ENCODE measurements at places on chromosomes 13 and 19. TPM values are rescaled to one million over a fixed set of nuclear protein-coding genes. Genes with fewer than 3 reads are reported as not detected.

DNA sequence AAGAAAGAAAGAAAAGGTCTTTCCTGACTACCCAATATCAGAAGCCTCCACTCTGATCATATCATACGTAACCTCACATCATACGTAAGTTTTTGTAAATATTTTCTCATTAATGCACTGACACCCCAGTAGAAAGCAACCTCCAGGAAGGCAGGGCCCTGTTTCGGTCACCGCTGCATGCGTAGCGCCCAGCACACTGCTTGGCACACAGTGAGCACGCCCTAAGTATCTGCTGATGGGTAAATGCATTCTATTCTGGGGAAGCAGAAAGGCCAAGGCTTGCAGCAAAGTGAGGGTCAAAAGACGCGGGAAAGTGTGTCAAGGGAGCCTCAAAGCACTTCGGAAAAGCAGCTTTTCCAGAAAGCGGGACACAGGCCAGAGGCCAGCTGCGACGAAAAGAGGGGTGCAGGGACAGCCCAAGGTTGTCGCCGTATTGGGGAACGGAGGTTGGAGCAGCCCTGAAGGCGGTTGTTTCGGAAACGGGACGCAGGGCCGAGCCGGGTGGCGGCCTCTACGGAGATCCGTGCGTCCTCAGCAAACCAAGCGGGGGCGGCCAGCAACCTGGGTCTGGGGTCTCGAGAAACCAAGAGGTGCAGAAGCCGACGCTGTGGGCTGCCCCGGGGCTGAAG lies 463 bp downstream of the SUGP1 start:
- DNase-seq: no peak

Gene MIPEP
- 19.5 TPM for total RNA-seq

GRCh38 chr19:34618410-34618809 lies 58.5 kb downstream of the SCGB2B2 start:
- no peak for DNase-seq

GRCh38 chr13:76600081-76600480 lies 286.1 kb downstream of the KCTD12 start:
- DNase-seq: no peak

DNA sequence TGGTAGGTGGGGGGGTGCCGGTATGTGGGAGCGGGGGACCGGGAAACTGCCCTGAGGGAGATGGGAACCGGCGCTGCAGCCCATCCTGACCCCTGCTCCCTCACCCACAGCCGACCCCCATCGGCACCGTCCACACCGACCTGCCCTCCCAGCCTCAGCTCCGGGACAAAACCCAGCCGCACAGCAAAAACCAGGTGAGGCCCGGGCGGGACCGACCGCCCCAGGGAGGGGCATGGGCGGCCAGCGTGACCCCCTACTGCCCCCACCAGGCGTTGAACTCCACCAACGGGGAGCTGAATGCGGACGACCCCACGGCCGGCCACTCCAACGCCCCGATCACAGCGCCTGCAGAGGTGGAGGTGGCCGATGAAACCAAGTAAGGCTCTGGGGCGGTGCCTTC lies 35.9 kb downstream of the BTBD2 start:
- no peak for DNase-seq

GRCh38 chr13:94112227-94112626 lies 367.3 kb downstream of the DCT start:
- no peak for DNase-seq

- DNase-seq: peak; percentile 61
Observed at GRCh38 chr19:16077984-16078758, 1.9 kb downstream of the TPM4 start.

DNA sequence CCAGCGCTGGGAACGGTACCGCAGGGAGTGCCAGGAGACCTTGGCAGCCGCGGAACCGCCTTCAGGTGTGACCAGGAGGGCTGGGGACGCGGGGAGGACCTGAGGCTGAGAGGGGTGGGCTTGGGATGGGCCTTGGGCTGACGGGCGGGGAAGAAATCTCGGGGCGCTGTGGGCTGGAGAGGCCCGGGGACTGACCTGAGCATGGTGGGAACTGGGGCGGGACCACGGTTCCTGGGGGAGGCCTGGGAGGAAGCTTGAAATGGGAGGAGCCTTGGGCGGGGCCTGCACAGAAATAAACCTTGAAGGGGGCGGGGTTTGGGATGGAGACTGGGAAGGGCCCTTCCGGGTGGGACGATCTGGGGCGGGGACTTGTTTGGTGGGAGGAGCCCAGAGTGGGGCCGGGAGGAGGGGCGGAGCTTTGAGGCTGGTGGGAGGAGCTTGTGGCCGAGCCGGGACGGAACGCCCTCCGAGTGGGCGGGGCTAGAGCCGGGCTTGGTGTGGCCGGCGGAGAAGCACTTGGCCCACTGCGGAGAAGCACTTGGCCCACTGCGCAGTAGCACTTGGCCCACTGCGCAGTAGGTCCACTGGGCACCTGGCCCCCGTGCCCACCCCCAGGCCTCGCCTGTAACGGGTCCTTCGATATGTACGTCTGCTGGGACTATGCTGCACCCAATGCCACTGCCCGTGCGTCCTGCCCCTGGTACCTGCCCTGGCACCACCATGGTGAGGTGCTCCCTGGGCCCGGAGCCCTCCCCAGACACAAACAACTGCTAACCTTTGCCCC lies 2.8 kb downstream of the GIPR start:
- DNase-seq: peak; percentile 92

Gene DNAAF3
- total RNA-seq: 12.0 TPM

- DNase-seq: no peak
Observed at GRCh38 chr13:45737571-45738017, 35.5 kb downstream of the CBY2 start.

Gene SERPINE3
- total RNA-seq: 0.47 TPM

DNA sequence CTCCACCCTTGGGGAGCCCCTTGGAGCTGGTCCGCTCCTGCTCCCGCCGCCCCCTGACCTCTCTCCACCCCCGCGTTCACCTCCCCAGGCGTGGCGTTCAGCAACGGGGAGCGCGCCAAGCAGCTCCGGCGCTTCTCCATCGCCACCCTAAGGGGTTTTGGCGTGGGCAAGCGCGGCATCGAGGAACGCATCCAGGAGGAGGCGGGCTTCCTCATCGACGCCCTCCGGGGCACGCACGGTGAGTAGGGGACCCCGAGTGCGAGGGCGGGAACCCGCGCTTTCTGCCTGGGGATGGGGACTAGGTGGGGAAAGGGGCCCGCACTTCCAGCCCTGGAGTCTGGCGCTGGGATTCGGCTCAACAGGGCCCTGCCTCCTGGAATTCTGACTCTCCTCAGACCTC lies 1.7 kb downstream of the CYP2A13 start:
- peak; percentile 44 for DNase-seq

DNA sequence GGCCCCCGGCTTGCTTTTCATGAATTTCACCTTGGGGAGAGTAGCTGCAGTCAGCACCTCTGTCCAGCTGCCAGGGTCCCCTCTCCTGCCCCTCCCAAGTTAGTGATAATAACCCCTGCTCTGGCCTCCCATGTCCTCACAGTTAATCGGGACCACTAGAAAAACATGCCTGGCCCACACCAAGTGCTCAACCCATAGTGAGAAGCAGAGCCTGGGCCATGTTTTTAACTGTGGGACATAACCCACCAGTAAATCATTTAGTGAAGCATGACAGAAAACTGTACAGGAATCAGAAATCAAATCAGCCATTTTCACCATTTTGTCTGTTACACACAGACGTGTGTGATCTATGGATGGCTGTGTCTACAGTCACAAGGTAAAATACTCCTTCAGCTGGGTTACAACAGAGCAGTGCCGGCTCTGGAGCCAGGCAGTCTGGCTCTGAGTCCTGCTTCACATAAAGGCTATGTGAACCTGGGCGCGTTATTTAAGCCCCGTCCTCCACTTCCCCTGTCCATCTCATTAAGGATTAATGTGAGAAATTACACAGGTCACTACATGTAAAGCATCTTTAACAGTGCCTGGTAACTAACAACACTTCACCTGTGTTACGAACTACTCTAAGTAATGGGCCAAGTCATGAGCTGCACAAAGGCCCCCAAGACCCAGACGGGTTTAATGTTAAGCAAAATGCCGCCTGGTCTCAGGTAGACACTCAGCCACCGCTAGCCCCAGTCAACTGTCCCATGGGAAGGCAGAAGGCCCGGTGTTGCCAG lies 7.6 kb upstream of the ECH1 start:
- no peak for DNase-seq

DNA sequence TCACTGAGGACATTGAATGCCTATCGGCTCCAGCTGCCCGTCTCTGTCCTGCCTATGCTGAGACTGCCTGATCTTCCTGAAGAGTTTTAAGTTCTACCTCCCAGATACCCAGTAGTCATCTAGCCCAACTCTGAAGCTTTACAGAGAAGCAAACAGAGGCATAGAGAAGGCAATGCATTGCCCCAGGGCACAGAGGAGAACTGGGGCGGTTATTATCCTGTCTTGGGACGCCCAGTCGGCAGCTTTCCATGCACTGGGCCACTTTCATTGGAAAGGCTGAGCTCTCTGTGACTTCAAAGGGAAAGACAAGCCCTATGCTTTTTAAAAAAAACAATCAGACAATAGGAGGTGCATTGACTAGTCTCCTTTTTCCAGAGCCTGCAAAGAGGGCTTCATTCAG lies 71.6 kb downstream of the HSPH1 start:
- no peak for DNase-seq

Gene CBARP
- total RNA-seq: 1.2 TPM

DNA sequence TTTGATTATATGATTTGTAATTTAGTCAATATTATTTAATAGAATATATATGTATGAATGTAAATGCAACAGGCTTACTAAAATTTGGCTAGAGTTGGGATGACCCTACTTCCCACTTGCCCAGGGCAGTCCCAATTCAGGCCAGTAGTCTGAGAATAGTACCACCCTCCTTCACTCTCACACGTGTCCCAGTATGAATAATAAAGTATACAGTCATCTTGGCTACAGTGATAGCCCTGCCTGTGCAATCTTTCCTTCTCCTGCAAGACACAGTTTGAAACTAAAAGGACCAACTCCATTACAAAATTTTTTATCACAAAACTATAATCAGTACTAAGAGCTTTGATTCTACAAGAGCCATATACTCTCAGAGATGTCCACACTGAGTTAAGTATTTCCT lies 76.2 kb downstream of the SACS start:
- DNase-seq: no peak

DNA sequence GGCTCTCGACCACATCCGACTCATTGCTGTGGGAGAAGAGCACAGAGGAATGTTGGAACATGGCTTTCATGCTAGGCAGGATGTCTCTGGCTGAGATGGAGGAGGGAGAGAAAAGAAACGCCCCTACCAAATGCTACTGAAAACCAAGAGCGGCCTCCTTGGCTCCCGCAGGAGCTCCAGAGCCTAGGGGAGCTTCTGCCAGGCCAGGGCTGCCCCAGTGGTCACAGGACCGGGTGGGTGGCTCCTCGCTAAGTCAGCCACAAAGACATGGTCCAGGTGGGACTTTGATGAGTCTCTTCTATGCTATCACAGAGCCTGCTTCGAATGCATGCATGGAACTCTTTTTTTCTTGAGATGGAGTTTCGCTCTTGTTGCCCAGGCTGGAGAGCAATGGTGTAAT lies 6.7 kb downstream of the LONP1 start:
- DNase-seq: no peak

GRCh38 chr13:43030548-43030947 lies 7.2 kb downstream of the DNAJC15 start:
- DNase-seq: no peak

DNA sequence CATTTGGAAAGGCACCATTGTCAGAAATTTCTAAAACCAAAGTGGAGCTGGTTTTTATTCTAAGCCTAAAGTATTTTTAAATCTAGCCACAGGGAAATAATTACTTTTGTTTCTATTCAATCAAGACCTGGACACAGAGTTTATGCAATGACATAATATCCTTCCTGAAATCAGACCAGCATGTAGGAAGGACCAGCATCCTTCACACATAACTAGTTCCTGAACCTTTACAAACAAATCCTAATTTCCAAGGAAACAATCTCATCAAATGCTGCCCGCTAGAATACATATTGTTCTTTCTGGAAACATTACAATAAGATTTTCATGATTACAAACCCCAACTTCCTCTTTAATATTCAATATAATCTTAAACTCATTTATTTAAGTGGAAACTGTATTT lies 1.5 kb downstream of the STARD13 start:
- DNase-seq: no peak

Gene CGB2
- not detected for total RNA-seq

- DNase-seq: no peak
Observed at GRCh38 chr13:26679411-26680122, 81.0 kb downstream of the GPR12 start.

- no peak for DNase-seq
Observed at GRCh38 chr13:26965952-26966700, 205.5 kb downstream of the USP12 start.

- no peak for DNase-seq
Observed at GRCh38 chr19:12450844-12451243, 10.0 kb upstream of the ZNF443 start.

DNA sequence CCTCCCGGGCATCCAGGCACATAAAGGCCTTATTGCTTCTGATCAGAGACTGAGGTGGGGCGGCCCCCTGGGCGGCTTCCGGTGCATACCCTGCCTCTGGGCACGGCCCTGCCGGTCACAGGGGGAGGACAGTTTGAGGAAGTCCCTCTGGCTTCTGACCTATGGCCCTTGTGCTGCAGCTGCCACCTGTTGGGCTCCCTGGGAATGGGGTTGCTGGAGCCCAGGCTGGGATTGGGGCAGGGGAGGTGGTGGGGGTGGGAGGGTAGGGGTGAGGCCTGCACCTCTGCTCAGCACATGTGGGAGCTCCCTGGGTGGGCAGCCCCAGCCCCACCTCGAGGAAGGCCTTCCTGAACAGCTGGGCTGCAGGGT lies 10.7 kb downstream of the ANO8 start:
- no peak for DNase-seq

Gene ZNF100
- 18.9 TPM for total RNA-seq

Gene DMKN
- 208 TPM for total RNA-seq

Measured in neural progenitor cell (in vitro differentiated cells).